ENCODE measurements at places on chromosomes 5 and 9.

DNA sequence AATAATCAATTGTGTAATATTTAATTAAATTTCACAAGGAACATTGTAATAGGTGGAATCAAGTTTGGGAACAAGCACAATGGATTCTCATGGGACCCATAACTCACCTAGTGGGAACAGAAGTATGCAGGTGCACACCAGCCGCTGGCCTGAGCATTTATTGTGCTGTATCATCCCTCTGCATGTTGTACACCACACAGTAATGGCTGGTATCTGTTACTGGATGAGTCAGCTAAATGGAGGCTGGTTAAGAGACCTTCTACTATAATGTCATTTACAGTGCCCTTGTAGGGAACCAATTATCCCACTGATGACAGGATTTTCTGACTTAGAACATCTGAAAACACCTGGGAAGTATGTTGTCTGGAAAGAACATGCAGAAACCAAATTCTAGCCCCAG, 3.2 kb upstream of the MAP3K1 start:
- DNase-seq: no peak

GRCh38 chr5:154947778-154948177, 6.9 kb downstream of the MRPL22 start:
- no peak for DNase-seq

DNA sequence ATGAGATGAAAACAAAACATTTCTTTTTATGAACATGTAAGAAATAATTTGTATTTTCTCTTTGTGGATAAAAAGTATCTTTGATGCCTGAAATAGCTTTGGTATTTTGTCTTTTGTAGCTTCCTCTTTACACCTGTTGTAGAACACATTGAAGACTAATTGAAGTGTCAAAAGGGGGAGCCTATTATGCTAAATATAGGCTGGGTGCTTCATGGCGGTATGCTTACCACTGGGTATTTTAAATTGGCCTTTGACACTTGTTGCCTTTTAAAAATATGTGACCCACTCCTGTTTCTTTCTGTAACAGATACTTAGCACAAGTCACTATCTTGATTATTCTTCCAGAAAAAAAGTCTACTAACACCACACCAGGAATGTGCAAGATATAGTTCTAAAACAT, 226.4 kb downstream of the KIAA0825 start:
- peak; percentile 60 for DNase-seq

GRCh38 chr9:133101356-133102189, 19.5 kb downstream of the RALGDS start:
- DNase-seq: no peak

DNA sequence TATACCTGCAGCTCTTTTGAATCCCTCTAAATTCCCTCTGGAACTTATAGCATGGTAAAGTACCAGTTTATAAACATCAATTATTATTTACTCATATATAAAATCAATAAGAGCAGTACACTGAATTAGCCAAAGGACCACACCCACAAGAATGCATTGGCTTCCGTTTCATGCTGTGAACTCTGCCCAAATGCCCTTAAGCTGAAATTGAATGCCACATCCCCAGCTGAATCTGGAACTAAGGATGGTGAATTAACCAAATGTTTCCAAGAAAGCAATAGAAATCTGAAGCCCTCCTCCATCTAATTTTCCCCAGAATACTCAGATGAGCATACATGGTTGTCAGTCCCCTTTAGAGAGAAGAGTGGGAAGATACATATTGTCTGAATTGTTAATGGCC, 436.4 kb upstream of the FTMT start:
- DNase-seq: peak; percentile 6

DNA sequence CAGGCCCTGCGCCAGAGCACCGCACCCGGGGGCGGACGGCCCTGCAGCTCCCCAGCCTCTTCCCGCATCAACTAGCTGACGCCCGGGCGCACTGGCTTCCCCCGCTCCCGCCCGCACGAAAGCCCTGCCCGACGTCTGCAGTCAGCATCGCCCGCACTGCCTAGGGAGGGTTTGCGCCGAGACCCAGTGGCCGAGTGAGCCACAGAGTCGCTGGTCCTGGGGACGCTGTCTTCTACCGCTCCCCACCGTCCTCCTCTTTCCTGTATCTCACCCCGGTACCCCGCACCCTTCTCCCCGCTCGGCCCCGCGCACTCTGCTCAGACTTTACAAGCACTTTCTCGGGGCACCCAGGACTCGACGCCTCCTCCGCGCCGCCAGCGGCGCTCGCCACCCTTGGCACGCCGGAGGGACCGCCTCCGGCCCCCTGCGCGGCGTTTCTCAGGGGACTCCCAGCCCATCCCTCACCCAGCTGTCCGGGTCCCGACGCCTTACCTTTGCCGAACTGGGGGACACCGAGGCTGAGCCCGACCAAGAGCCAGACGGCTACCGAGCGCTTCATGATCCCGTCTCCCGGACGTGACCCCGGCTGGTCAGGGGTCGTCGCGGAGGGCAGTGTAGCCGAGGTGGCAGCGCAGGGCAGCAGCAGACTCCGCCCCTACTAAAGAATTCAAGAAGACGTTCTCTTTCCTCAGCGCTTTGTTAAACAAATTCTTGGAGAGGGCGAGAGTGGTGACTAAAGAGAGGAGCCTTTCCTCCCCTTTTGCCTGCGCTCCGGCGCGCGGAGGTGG, 670 bp downstream of the EDIL3 start:
- DNase-seq: peak; percentile 76

DNA sequence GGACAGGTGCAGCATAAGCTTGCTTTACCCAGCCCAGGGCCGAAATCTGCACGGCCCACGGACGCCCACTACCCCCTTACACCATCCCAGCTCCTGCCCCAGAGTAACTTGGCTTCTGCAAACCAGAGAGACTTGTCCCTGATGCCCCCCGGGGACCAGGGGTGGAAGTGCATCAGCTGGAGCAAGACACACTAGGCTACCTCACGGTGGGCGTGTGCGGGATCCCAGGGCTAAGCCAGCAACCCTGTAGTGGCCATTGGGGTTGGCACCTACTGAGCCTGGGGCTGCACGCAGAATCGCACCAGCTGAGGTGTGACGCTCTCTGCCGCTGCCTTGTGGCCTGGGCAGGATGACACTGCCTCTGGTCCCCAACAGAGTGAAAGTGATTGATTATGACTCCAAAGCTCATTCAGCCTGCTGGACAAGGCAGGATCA, 6.1 kb upstream of the ZNF79 start:
- peak; percentile 18 for DNase-seq

DNA sequence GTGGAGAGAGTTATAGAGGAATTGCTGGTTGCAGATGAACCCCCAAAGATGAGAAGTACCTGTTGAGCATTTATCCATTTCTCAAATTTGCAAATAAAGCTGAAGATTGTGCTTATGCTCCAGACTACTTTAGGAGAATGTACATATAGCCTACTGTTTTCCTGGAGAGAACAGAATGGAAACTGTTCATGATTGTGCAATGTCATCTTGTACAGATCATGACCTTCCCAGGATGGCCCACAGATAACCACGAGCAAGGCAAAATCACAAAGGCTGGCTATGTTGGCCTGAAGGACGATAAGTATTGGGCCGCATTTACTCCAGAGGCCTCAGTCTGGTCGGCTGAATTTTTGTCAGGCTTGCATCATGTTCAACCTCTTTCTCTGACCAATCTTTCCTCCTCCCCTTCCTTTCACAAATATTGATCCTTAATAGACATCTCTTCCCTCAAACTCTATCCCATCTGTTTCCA, 28.5 kb upstream of the RICTOR start:
- no peak for DNase-seq

DNA sequence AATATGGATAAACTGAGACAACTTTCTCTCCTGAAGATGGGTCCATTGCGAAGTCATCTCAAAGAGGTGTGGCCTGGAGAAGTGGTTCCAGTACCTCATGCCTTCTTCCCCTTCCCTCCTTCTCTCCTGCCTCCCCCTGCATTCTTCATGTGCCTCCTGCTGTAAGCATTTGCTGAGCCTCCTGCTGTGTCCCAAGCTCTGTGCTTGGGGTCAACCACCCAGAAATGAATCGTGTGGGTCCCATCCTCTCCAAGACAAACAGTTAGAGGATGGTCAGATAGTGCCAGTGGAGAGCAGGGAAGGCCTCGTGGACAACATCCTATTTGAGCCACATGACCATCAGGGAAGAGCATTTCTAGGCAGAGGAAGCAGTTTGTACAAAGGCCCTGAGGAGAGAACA, 53.5 kb downstream of the KCNIP1 start:
- DNase-seq: no peak

GRCh38 chr5:61964201-61964600, 341.8 kb upstream of the KIF2A start:
- DNase-seq: no peak
